ENCODE measurements at places on chromosomes 11 and 22. TPM values are rescaled to one million over a fixed set of nuclear protein-coding genes. Genes with fewer than 3 reads are reported as not detected.

DNA sequence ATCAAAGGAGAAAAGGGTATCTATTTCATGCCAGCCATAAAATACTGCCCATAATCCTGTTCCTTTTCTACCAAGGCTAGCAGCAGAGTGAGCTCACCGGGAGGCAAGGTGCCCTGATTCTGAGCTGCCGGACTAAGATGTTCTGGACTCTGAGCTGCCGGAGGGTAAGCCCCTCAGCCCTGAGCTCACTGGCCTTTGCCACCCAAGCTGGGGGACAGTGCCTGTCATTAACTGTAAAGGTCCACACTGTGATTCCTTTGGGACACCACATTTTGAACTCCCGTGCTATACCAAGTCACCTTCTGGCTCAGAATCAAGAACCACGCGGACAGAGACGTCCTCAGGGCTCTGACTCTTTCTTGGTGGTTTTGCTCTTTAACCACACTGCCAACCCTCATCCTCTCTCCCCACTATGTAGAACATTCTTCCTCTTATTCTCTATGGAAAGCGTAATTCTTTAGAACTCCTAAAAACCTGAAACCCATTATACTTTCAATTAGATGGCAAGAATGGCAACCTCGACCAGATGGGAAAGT lies 88.4 kb upstream of the BID start:
- DNase-seq: no peak
- H3K27ac ChIP-seq: no peak overlapping the region
- no peak overlapping the region for H3K4me3 ChIP-seq
- H3K36me3 ChIP-seq: peaks cover 41% of the 10 kb centered on the region

GRCh38 chr11:100759106-100759505 lies 72.0 kb downstream of the ARHGAP42 start:
- DNase-seq: no peak
- no peaks in the 10 kb centered on the region for H3K27me3 ChIP-seq
- no peak overlapping the region for H3K4me3 ChIP-seq
- no peak overlapping the region for H3K27ac ChIP-seq

GRCh38 chr11:19574916-19575315 lies 137.7 kb upstream of the NAV2 start:
- H3K4me3 ChIP-seq: no peak overlapping the region
- H3K36me3 ChIP-seq: no peaks in the 10 kb centered on the region
- DNase-seq: no peak
- H3K27ac ChIP-seq: no peak overlapping the region
- H3K4me1 ChIP-seq: peaks cover 60% of the 10 kb centered on the region
- no peaks in the 10 kb centered on the region for H3K27me3 ChIP-seq

- no peaks in the 10 kb centered on the region for H3K27me3 ChIP-seq
- no peaks in the 10 kb centered on the region for H3K4me1 ChIP-seq
- H3K36me3 ChIP-seq: no peaks in the 10 kb centered on the region
- no peak overlapping the region for H3K27ac ChIP-seq
- H3K4me3 ChIP-seq: no peak overlapping the region
- no peak for DNase-seq
These were observed 31.5 kb downstream of the PACSIN2 start for GRCh38 chr22:42983470-42983869.

EMID1 gene
- 0.33 TPM for total RNA-seq

Data from right atrium auricular region (tissue), 2 donors.